ENCODE measurements at places on chromosomes 12 and 14. TPM values are rescaled to one million over a fixed set of nuclear protein-coding genes. Genes with fewer than 3 reads are reported as not detected.

DNA sequence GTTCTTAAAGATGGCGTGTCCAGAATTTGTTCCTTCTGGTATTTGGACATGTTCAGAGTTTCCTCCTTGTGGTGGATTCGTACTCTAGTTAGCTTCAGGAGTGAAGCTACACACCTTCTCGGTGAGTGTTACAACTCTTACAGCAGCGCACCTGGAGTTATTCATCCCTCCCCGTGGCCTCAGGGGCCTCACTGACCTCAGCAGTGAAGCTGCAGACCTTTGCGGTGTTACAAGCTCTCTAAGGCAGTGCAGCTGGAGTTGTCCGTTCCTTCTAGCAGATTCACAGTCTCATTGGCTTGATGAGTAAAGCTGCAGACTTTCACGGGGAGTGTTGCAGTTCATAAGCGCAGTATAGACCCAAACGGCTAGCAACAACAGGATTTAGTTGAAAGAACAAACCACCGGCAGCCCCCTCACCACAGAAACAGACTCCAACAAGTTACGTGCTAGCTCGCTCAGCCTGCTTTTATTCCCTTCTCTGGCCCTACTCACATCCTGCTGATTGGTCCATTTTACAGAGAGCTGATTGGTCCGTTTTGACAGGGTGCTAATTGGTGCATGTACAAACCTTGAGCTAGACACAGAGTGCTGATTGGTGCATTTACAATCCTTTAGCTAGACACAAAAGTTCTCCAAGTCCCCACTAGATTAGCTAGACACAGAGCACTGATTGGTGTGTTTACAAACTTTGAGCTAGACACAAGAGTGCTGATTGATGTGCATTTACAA is 4.5 kb upstream of the CDKN3 start:
- DNase-seq, result no peak
- H3K4me1 ChIP-seq, result peaks cover 2% of the 10 kb centered on the region
- no peaks in the 10 kb centered on the region for H3K27me3 ChIP-seq
- no peak overlapping the region for H3K4me3 ChIP-seq
- no peaks in the 10 kb centered on the region for H3K36me3 ChIP-seq
- H3K27ac ChIP-seq, result no peak overlapping the region

- H3K4me3 ChIP-seq, result no peak overlapping the region
- peaks cover 2% of the 10 kb centered on the region for H3K27me3 ChIP-seq
- H3K27ac ChIP-seq, result no peak overlapping the region
- no peak for DNase-seq
- H3K4me1 ChIP-seq, result no peaks in the 10 kb centered on the region
Measured at GRCh38 chr14:104263675-104264358, 125.4 kb downstream of the KIF26A start.

GRCh38 chr14:26833621-26834176 is 235.9 kb upstream of the NOVA1 start:
- H3K36me3 ChIP-seq, result no peaks in the 10 kb centered on the region
- no peak overlapping the region for H3K27ac ChIP-seq
- no peak overlapping the region for H3K4me3 ChIP-seq

DNA sequence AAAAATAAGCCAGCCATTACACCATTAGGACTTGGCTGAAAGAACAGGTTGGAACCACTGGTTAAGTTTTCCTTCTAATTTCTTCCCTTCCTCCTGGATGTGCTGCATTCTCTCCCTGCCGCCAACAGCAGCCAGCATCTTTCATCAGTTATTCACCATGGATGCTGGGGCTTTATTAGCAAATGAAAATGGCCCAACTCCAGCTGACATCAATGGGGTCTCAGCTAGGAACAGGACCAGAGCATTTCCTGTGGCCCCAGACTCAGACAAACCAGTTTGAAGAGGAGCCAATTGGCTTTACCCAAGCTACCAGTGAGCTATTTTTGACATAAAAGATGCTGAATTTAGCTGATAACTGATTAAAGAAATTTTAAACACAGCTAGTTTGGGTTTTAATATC is 26.0 kb upstream of the TBX5 start:
- peaks cover 4% of the 10 kb centered on the region for H3K4me1 ChIP-seq
- H3K4me3 ChIP-seq, result no peak overlapping the region
- DNase-seq, result no peak
- no peak overlapping the region for H3K27ac ChIP-seq
- no peaks in the 10 kb centered on the region for H3K36me3 ChIP-seq

Gene AMHR2
- total RNA-seq, result 12.3 TPM
